ENCODE measurements at places on chromosomes 1 and 21.

GRCh38 chr1:214574598-214575411 is 23.4 kb upstream of the PTPN14 start:
- no peak for DNase-seq

DNA sequence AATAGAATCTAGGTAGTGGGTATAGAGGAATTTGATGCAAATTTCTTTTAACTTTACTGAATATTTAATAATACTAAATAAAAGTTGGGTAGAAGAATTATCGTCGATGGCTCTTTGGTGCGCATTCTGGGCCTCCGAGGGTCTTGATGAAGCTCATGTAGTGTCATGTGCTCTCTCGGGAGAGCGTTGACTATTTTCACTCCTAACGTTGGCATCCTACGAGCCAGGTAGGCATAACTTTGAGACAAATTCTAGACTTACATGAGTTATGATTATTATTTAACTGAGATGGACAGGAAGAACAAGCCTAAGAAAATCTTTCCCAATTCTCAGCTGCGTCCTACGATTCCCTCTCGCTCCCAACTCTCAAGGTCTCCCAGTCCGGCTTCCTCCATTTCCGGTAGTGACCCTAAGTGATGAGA is 550 bp upstream of the PCAT6 start:
- DNase-seq, result no peak

DNA sequence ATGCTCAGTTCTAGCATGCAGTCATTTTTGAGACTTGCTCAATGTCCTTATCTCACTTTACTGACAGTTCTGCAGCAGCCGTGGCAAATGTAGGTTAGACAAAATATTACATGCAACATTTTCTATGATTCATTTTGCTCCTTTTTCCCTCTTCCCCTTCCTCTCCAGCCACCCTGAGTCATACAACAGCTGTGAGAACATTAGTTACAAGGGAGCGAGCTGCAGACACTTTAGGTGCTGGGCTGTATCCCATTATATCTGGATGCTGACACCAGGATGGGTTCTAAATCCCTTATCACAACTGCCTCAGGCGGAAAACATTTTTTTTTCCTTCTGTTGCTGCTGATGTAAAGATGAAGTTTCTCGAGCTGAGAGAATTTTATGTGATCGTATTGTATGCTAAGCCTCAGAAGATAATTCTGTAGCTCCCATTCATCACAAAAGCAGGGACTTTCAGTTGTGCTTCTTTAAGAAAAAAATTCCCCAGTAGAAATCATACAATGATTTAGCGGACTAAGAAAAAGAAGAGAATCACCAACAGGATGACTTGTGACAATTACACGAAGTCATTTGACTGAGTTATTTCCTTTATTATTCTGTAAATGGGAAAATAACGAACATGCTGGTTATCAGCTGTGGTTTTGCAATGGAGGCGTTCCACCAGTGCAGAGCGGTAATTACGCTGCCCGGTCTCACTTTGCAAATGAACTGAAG is 345.0 kb downstream of the DISC1 start:
- no peak for DNase-seq

DNA sequence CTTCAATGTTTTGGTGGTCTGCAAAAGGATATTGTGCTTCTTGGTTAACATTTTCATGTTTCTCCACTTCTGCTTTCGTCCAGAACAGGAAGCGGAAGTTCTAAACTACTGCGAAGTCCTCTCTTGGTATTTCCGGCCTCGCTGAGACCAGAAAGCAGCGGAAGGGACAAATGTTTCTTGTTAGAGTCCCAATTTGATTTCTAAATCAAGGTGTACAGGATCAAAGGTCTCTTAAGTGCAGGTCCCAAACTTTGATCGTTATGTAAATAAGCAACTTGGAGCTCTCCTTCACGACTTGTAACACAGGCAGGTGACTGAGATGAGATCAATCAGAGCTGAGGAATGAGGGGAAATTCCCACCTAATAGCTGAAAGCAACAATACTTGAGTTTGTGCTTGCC is 40.1 kb upstream of the HMCN1 start:
- no peak for DNase-seq

DNA sequence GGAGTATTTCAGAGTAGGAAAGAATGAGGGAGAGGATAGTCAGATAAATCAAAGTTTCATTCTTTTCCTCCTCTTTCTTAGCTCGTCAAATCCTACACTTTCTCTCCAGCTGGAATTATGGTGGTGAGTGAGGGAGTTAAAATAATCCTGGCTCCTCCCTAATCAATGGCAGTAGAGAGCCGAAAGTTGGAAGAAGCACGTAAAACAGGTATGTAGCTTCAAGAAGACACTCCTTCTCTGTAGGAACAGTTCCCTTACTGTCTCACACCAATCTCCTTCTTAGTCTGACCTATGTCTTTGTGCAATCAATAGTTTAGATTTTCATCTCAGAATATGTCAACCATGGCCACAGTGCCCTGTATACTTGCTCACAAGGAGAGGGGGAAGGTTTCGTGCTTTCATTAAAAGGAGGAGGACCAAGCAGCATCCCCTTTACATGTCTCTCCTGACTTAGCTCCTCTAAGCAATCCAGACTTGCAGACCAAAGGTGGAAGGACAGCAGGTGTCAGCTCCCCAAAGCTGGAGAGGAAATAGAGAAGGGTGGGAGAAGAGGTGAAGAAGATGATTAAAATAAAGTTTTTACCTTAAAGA is 878 bp downstream of the MINDY1 start:
- DNase-seq, result no peak

DNA sequence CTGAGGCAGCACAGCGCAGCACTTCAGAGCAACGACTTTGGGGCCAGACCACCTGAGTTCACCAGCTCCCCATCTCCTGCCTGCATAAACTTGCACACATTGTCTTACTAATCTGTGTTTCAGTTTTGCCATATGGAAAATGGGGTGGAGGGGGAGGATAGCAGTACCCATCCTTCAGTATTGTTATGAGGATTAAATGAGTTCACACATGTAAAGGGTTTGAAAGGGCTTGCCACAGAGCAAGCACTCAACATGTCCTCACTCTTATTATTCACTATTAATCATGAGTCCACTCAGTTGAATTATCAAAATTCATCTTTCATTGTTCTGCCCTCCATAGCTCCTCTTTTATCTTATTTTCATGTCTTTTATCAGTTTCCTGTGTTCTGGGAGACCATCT is 40.1 kb upstream of the BMP8B start:
- no peak for DNase-seq

DNA sequence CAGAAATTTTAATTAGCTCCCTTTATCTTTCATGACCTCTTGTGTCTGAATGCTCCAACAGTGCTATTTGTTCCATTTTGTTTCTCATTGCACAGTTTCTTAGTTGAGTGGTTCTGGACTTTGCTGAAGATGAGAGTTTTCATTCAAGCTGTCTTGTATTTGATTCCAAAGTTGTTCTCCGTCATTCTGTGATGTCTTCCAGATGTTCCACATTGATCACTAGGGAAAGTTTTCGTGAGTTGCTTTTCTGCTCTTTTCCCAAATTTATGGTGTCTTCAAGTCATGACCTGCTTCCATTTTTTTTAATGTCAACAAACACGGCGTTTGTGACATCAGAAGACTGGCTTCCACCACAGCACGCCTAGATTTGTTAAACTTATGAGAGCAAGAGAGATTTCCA is 575.5 kb downstream of the MRPL39 start:
- no peak for DNase-seq

GRCh38 chr1:69765951-69766350 is 198.2 kb downstream of the LRRC7 start:
- DNase-seq, result no peak

DNA sequence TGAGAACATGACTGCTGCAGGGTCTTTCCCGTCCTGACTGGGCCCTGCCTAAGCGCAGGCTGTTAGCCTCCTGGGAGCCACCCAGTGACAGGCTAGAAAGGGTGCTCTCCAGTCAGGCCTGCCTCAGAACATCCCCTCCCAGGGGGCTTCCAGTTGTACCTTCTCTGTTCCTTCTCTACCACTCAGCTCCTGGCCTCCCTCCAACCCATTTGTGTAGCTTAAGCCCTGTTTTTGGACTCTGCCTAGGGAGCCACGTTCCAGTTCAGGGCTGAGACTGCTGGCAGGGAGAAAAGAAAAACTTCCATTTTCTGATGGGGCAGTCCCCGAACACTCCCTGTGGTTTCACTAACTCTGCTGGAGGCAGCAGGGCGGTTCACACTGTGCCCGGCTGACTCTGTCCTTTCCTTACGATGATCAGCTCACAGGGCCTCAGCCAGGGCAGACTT is 15.3 kb upstream of the POU3F1 start:
- no peak for DNase-seq

- no peak for DNase-seq
Observed at GRCh38 chr1:188594542-188595235, 1765.9 kb downstream of the PLA2G4A start.

GRCh38 chr1:48576565-48576964 is 104.6 kb upstream of the SPATA6 start:
- DNase-seq, result no peak

DNA sequence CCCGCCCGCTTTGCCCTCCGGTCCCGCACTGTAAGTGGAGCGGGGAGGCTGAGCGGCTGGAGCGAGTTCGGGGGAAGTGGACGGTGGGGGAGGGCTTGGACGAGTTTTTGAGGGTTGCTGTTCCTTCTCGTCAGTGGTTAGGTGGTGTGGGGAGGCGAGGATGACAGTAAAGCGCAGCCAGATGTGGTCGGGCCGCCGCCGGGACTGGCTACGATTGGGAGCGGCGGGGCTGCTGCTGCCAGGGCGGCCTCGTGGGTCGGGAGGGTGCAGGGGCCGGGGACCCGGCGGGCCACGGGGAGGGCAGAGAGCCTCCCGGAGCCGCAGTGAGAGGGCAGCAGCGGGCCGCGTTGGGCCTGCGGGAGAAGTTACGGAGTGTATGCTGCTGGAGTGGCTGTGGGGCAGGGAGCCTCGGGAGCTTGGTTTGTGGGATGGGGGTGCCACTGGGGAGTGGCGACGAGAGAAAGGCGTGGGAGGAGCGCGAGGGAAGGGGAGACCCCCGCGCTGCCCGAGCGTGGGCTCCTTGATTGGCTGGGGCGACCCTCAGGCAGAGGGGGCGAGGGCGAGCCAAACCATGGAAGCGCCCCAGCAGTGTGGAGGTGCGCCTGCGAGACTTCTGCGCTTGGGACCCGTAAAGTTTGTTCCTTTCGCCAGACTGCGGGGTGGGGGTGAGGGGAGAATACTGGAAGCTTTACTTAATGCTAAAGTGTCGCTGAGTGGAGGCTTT is 2.1 kb downstream of the ADGRL2 start:
- no peak for DNase-seq

- no peak for DNase-seq
Observed at GRCh38 chr1:4500441-4500840, 154.0 kb upstream of the AJAP1 start.

DNA sequence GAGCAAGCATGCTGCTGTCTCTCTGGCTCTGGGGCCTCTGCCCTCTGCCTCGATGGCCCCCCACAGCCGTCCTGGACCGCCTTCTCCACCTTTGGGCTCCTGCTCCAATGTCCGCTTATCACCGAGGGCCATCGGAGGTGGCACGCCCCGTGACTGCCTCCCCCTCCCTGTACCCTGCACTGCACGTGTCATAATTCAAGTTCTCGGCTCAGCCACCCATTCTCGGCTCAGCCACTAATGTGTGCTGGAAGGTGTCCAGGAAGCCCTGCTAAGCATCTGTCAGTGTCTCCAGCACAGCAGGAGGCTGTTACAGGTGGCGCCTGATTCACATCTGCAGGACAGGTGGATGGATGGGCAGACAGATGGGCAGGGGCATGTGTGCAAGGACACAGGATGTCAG is 45.5 kb downstream of the TP73 start:
- DNase-seq, result peak; percentile 70

GRCh38 chr21:29748391-29749167 is 191.2 kb downstream of the GRIK1 start:
- DNase-seq, result no peak

GRCh38 chr1:45507893-45508292 is 7.8 kb downstream of the MMACHC start:
- no peak for DNase-seq

DNA sequence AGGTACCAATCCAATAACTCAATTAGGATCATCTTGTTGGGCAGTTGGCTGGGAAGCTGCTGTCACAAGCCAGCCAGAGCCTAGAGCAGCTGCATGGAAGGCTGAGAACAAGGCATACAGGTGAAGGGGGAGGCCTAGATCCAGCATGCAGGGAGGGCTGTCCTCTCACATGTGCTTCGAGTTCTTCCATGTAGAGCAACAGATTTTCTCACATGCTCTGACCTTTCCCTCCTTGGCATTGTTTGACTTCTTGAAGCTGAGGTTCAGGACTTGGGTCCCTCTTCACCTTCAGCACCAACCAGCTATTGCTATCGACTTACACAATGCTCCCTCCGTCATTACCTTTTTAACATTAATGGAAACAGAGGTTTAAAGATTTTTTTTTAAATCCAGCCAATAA is 257.7 kb downstream of the ATG4C start:
- DNase-seq, result no peak

GRCh38 chr1:200526709-200527612 is 93.6 kb downstream of the KIF14 start:
- DNase-seq, result no peak

GRCh38 chr21:32102426-32102825 is 176.4 kb downstream of the MIS18A start:
- no peak for DNase-seq

GRCh38 chr21:33975548-33976081 is 60.0 kb upstream of the ATP5PO start:
- no peak for DNase-seq

DNA sequence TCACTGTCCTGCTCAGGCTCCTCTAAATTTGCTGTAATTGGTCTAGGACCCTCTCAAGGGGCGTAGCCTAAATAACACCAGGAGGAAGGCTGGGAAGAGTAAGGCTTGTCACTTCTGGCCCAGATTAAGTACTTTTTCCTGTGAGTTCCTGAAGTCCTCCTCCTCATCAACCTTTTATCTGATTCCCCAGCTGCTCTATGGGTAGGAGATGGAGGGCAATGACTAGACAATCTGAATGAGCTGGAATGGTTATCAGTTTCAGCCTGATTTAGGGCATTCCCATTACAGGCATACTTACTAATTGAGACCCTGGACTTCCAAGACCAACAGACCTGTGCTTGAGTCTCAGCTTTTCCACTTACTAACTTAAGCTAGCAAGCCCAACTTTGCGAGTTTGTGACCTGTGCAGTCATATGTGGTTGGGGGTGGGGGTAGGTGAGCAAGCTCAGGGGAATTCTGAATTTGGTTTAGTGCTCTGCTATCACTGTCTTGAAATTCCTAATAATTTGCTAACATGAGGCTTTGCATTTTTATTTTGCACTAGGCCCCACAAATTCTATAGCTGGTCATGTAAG is 18.0 kb upstream of the FGGY start:
- DNase-seq, result no peak

DNA sequence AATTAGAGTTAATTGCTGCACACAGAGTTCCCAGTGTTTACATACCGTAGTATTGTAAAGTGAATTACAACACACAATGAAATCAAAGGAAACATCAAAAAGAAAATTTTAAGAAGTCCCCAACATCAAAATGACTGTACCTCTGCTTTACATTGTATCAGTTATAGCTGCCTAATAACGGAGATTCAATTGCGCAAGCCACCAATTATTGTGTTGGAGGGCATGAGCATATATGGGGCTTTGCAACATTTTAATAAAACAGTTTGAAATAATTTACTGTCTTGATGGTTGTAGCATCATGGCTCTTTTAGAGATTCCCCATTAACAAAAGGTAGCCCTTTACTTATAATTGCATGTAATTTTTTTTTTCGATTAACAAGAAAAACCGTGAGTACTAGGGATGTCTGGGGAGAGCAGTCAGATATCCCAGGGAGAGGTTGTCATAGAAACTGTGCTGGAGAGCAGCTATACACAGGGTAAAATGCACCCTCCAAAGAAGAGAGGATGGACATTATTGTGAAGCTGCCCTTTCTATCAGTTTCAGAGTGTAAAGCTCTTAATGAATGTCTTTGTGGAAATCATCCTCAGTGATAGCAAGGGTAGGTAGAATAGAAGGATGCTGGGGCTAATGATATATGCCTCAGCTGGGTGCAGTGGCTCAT is 55.9 kb upstream of the BTG3 start:
- DNase-seq, result no peak
